Hippocampal formation (tissue), 2 donors: ENCODE measurements at places on chromosomes 7 and 10.
A peak's percentile ranks its signal among the peaks of the same experiment; 100 is the strongest.

DNA sequence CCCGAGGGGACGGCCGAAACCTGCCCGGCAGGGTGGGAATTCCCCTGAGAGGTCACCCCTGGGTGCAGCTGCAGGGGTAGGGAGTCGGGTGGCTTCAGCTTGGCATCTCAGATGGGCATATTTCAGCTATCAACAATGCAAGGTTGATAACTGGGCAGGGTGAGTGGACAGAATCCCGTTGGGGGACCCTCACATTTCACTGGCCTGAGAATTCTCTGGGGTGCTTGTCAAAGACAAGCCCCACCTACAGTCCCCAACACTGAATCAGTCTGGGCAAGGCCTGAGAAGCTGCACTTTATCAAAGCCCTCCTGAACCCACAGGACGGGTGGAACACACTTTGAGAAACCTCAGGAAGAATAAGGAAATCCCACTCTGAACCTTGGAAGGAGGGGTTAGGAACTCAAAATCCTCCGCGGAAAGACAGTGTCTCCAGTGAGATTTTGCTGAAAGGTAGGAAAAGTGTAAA lies 3.1 kb downstream of the RGS10 start:
- DNase-seq: no peak

DNA sequence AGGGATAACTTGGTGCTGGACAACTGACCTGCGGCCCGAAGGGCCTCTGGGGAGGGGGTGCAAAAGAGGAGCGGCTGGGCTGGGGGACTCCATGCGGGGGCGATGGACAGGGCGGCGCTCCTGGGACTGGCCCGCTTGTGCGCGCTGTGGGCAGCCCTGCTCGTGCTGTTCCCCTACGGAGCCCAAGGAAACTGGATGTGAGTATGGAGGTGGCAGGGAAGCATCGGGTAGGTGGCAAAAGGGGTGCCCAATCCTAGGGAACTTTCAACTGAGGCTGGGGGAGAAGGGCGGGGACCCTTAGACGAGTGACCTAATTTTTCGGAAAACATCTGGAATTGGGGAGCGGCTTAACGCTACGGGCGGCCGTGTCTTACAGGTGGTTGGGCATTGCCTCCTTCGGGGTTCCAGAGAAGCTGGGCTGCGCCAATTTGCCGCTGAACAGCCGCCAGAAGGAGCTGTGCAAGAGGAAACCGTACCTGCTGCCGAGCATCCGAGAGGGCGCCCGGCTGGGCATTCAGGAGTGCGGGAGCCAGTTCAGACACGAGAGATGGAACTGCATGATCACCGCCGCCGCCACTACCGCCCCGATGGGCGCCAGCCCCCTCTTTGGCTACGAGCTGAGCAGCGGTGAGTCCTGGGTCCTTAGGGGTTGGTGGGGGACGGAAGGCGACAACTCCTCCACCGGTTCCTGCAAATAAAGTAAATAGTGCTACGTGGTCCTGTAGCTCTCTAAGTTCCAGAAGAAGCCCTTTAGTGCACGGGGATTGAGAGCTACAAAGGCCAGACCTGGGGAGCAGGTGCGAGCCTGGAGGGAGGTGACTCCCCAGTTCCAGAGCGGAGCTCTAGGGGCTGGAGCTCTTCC lies 622 bp downstream of the WNT16 start:
- no peak for DNase-seq

DNA sequence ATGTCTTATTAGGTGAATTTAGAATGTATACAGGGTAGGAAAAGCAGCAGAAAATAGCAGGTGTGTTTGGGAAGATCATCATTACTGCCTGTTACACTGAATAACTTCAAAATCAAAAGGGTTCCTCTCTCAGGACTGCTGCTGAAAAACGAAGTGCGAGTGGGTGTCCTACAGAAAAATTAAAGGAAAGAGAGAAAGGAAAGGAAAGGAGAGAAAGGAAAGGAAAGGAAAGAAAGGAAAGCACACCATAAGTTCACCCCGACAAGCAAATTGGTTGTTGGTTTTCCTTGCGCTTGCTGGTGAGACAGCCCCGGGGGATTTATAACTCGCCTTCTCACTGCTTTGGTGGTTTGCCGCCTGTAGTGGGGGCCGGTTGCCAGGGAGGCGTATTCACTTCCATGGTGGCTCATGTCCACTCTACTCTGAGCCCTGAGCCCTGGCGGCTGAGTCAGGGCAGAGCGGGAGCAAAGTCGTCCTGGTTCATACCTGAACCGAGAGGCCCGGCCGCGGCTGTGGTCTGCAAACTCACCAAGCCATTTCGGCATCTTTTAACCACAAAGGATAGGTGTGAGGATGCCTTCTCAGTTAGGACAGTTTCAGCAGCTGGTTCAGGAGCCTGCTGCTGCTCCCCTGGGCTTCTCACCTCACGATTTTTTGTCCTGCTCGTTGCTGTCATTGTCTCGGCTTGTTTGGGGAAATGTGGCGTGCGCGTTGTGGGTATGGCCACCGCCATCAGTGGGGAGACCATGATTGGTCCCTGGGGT lies 26.1 kb downstream of the INPP5A start:
- no peak for DNase-seq

DNA sequence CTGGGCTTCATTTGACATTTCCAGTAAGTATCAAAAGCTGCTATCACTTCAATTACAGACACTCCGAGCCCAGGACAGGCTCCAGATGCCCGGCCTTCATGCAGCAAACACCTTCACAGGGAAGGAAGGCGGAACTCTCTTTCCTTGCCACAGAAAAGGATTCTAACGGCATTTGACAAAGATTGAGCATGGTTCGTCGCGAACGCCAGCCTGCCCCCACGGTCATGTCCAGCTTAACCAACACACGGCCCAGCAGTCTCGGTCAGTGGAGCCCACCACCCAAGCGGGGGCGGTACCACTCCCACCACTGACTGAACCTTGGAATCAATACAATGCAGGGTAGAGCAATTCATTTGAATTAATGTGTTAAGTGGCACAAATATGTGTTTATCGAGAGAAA lies 607.2 kb downstream of the DNAJB6 start:
- DNase-seq: no peak

GRCh38 chr7:95622001-95622549 lies 25.8 kb upstream of the PDK4 start:
- no peak for DNase-seq

GRCh38 chr10:9243941-9244411 lies 1189.5 kb downstream of the GATA3 start:
- peak; percentile 39 for DNase-seq

GRCh38 chr7:149489391-149490024 lies 8.1 kb downstream of the ZNF746 start:
- no peak for DNase-seq
